ENCODE measurements at places on chromosomes 4 and X. TPM values are rescaled to one million over a fixed set of nuclear protein-coding genes. Genes with fewer than 3 reads are reported as not detected.

Gene FOXR2
- total RNA-seq = not detected

Gene TRPC3
- 0.14 TPM for total RNA-seq

Gene RIPPLY1
- total RNA-seq = not detected

DNA sequence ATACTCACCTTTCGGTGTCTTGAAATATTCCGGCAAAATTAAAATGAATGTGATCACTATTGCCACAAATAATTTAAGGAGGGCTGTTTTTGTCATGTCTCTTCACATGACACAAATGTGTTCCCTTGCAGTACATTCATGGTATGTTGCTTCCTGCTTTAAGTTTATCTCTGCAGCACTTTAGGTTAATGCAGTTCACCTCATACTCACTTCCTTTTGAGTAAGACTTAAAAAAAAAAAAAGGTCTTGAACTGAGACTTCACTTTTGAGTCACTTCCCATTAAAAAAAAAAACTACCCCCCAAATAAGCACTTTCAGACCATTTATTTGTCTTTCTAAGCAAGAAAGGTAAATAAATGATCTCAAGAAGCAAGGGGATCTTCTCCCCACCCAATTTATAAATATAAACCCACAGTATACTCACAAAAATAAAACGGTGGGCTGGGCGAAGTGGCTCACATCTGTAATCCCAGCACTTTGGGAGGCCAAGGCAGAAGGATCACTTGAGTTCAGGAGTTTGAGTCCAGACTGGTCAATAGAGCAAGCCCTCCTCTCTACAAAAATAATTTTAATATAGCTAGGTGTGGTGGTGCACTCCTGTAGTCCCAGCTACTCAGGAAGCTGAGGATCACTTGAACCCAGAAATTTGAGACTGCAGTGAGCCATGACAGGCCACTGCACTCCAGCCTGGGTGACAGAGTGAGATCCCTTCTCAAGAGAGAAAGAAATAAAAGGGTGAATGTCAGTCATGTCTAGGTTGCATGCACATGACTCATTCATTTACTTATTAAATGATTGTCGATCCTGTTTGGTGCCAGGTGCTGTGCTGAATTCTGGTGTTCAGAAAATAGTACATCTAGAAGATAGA is at the start of gene TMEM156:
Gene TMEM156, minus strand, starts transcription at position 192 of the 868 bp plus-strand sequence. Its CDS starts 96 bp downstream, at position 96.
- DNase-seq = no peak

GRCh38 chr4:138174981-138175794 is 67.0 kb downstream of the SLC7A11 start:
- DNase-seq = no peak

Gene MAGEA4
- not detected for total RNA-seq

GRCh38 chr4:48346594-48346993 is 5.3 kb downstream of the SLAIN2 start:
- no peak for DNase-seq

DNA sequence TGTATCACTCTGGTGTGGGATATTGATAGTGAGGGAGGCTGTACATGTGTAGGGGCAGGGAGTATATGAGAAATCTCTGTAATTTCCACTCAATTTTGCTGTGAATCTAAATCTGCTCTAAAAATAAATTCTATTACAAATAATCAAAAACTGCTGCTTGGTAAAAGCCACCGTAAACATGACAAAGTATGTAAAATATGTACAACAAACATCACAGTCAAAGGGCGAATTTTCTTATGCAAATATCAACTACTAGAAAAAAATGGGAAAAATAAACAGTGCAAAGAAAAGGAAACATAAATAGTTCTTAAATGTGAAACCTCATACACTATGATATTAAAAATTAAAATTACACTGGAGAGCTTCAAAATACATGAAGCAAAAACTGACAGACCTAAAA is 105.1 kb upstream of the DCLK2 start:
- DNase-seq = no peak

GRCh38 chrX:23779025-23779424 is 3.9 kb upstream of the SAT1 start:
- no peak for DNase-seq

DNA sequence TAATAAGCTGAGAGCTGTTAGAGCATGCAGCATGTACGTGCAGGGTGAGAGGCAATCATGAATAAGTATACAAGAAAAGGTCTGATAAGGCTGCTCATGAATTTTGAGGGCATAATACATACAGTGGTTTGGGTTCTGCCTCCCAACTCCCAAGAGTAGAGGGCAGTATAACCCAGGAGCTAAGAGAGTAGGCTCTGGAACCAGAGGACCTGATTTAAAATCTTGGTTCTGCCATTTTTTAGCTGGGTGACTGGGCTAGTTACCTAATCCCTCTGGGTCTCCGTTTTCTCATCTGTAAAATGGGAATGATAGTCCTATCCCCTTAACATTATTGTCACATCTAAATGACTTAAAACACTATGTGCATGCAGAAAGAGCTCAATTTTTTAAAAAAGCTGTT is 85.3 kb downstream of the LNX1 start:
- no peak for DNase-seq

Gene IL2RG
- 2.8 TPM for total RNA-seq

Gene UBA6
- total RNA-seq = 18.1 TPM

GRCh38 chr4:156999175-156999517 is 27.5 kb upstream of the PDGFC start:
- DNase-seq = no peak

Gene SH3D19
- total RNA-seq = 108 TPM

Gene NWD2
- 0.08 TPM for total RNA-seq

DNA sequence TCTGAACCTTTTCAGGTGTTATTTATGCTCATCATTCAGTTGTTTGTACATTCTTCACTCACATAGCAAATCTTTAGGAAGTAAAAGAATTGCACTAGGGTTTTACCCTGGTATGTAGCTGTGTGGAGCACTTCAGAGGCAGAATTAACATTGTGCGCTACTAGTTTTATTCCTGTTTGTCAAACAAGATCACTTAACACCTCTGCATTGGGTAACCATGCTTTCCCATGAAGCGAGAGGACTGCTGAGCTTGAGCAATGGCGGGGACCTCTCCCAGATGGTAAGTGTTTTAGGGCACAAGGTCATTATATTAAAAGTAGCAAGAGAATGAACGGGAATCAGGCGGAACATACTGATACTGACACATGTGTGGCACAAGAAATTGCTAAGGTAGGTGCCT is 59.2 kb downstream of the SHROOM3 start:
- no peak for DNase-seq

Gene TREX2
- total RNA-seq = not detected

GRCh38 chr4:186161138-186161537 is 30.2 kb upstream of the CYP4V2 start:
- no peak for DNase-seq

Gene CXorf49
- total RNA-seq = not detected

Gene TMPRSS11F
- total RNA-seq = not detected

GRCh38 chrX:110146521-110146920 is 143.6 kb downstream of the TMEM164 start:
- no peak for DNase-seq

GRCh38 chrX:63350465-63350877 is 661 bp downstream of the SPIN4 start:
- no peak for DNase-seq

- no peak for DNase-seq
These were observed 2.1 kb upstream of the STS start for GRCh38 chrX:7145454-7145853.

Gene MAP7D2
- 0.78 TPM for total RNA-seq
